Mesothelial cell of epicardium (in vitro differentiated cells): ENCODE measurements at places on chromosomes 4 and X. TPM values are rescaled to one million over a fixed set of nuclear protein-coding genes. Genes with fewer than 3 reads are reported as not detected.

The NEUROG2 gene
- total RNA-seq: not detected in 3 replicates

The CSAG2 gene
- not detected in 3 replicates for total RNA-seq

DNA sequence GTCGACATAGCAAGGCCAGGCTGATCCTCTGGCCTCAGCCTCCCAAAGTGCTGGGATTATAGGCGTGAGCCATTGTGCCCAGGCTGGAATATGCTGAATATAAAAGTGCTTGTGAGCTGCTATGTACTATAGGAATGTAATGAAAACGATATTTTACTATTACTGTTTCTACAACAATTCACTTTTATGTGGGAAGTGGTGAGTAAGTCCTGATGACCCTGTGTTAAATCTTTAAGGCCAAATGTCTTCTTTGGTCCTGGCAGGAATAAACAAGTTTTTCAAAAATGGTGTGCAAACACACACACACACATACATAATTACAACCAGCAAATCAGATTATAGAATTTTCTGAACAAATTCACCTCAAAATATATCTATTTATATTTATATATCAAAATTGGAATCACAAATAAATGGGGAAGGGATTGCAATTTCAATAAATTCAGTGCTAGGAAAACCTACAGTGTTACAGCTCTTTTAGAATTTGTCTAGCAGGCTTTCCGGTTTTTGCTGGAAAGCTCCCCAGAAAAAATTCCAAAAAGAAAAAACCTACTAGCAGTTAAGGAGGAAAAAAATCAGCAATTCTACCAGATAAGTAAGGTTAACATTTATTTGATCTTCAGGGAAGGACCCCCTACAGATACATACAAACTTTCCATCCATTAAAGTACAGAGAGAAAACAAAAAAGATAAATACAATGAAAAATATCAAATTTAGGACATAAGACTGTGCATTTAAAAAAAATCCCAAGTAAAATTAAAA lies 17.9 kb downstream of the SMIM14 start:
- DNase-seq: no peak

DNA sequence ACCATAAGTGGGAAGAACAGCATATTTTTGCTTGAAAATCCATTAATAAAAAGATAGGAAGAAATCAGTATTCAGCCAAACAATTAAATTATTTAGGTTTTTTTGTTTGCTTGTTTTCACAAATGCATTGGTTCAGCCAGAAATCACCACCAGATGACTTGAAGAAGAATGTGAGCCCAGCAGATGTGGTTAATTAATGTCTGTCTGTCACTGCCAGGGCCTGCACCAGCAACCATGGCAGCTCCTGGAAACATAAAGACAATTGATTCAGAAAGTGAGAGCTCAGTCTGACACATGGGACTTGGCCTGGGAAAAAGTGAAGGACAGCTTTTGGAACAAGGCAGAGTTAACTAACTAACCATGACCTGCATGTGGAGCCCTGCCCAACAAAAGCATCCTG lies 74.0 kb downstream of the MAOB start:
- no peak for DNase-seq

DNA sequence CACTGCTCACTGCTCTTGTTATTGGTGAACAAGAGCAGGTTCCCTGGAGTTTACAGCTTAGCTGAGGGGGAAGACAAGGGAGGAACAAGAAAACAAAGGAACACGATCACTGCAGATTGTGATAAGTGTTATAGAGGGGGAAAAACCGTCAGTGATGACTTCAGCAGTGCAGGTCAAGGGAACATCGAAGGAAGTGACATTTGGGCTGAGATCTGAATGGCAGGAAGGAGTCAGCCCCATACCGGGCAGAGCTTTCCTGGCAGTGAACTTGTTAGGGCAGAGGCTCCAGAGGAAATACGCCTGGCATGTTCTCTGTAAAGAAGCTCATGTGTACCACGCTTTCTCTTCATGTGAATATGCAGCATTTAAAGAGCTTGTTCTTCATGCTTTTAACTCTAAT lies 78.1 kb downstream of the LDB2 start:
- DNase-seq: no peak
